ENCODE measurements at places on chromosomes 1 and 21.

DNA sequence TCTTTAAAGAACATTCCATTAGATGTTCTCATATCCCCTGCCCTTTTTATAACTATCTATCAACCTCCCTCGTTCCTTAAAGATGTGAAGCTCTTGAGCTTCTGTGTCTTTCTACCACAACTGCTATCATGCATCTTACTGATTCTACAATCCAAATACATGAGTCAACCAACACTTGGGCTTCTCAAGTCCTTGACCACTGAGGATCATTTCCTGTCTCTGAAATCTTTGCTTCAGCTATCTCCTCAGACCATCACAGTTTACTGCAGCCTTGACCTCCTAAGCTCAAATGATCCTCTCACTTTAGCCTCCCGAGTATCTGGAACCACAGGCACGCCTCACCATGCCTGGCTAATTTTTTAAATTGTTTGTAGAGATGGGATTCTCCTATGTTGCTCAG, 75.2 kb downstream of the FMO4 start:
- DNase-seq, result no peak

- DNase-seq, result no peak
These were observed 98.8 kb upstream of the DUSP10 start for GRCh38 chr1:221840511-221841243.

GRCh38 chr1:165354739-165355138, 1.8 kb downstream of the LMX1A start:
- DNase-seq, result no peak

DNA sequence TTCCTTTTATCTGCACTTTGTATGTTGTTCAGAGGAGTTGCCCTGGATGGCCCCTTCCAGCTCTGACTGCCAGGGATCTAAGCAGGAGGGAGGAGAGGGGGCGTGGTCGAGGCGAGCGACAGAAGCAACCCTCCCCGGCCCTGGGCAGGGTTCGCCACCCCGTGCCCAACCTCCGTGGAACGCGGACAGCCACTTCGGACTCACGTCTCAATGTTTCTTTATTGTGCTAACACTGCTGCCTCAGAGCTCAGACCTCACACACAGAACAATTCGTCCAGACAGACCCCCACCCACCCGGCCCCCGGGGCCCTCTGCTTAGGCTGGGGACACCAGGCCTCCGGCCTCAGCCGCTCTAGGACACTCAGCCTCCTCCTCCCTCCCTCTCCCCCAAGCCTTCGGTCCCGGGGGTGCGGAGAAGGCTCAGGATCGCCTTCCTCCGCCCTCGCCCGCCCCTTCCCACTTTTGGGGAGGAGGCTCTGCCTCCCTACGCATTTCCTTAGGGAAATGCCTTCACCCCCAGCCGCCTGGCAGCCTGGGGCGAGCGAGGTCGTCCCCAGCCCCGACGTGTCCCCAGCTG, 8.3 kb downstream of the VSIG8 start:
- no peak for DNase-seq

DNA sequence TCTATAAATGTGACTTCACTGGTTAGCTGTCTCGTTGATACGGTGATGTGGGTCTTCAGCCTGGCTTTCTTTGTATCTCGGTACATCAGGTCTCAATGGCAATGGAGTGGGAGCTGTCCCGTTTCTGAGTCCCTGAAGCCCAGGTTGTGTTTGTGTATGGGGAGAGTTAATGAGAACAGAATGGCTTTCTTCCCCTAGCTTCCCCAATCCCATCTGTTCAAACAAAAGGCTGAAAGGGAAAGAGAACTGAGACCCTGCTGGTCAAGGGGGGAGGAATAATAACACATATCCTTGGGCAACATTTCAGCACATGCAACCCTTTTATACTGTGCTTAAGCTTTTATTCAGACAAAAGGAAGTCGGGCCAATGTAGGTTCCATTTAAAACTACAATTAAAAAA, 28.4 kb upstream of the CASQ2 start:
- no peak for DNase-seq

DNA sequence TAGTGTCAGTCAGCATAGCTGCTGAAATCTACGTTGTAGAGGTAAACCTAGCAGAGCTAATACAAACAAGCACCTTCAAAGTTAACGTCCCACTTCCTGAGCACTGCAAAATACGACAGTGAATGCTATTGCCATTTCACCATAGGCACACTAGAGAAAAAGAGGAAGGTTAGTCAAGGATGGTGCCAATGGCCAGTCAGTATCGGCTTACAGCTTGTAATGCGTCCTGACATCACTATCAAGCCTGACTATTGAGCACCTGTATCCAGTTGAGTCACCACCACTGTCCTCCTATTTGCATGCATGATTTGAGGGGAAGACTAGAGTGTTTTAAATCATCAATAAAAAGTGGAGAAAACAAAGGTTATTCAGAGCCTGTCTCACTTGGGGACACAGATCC, 34.4 kb downstream of the NUCKS1 start:
- DNase-seq, result no peak

DNA sequence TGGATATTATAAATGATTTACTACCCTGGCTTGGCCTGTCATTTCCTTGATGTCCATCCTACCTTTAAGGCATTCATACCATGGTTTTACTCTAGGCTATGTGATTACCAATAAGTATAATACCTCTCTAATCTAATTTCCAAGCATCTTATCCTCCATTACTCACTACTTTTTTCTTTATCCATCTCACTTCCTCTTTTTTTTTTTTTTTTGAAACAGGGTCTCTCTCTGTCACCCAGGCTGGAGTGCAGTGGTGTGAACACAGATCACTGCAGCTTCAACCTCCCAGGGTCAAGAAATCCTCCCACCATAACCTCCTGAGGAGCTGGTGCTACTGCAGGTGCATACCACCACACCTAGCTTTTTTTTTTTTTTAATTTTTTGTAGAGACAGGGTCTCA, 39.9 kb downstream of the INKA2 start:
- DNase-seq, result no peak

DNA sequence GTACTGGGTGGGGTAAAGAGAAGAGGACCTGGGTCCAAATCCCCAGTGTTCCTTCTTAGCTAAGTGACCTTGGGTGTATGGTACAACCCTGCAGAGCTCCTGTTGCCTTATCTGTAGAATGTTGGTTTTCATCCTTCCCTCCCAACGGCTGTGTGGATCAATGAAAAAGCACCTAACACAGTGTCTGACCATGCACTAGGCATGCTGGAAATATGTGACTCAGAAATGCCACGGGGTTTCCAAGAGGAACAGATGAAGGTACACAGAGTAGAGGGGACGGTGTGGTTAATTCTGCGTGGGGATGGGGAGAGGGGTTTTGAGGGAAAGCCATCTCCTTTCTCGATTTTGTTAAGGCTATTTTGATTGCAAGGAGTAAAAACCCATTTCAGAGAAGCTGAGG, 8.6 kb downstream of the NIPAL3 start:
- DNase-seq, result no peak

DNA sequence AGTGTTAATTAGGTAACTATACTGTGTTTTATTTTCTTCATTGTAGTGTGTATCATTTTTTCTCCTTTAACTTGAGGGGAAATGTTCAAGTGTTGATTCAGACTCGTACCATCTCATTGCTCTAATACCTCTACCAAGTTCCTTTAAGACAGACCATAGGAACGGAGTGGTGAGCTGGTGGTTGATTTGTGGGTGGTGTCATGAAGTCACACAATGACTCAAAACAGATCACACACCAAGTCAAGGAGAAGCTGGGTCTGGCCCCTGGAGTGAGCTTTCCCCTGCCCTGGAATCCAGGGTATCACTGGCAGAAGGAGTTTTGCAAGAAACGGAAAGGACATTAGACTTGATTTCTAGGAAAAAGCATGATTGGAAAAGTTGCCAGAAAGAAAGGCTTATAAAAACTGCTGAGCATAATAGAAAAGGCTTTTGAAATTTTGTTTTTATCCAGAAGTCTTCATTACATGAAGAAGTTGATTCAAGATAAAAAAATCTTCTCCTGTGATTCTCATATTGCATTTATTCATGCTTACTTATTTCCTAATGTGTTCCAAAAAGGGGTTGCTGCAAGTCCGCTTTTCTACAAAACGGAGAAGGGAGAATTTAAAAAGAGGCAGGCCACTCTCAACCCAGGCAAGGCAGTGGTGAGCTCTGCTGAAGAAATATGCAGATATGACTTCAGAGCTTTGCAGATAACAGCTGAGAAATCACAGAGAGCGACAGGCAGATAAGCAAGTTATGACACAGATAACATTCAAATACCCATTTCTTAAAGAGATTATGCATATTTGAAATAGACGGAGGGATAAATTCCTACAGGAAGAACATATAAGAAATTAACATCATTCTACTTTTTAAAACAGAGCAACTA, 79.7 kb downstream of the TBX19 start:
- no peak for DNase-seq

- no peak for DNase-seq
These were observed 1.6 kb upstream of the KDM4A start for GRCh38 chr1:43648221-43648847.

- no peak for DNase-seq
These were observed 7.3 kb downstream of the MYBPH start for GRCh38 chr1:203168256-203168786.

GRCh38 chr1:248841702-248842395, 3.8 kb downstream of the ZNF672 start:
- DNase-seq, result no peak

DNA sequence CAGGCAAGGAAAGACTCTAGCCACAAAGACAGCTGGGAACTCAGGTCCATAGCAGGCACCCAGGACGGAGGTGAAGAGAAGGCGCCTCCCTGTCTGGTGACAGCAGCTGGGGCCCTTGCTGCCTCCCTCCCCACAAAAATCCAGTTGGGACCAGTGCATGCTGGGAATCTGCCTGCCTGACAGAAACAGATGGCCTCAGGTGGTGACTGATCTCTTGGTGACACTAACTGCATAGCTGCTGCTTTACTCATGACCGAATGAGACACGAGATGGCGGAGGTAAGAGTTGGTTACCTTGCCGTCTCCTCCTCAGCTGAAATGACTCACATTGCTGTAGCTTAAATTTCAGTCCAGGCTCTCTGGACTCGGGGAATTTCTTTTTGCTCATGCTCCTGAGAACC, 130.3 kb downstream of the FGGY start:
- no peak for DNase-seq

DNA sequence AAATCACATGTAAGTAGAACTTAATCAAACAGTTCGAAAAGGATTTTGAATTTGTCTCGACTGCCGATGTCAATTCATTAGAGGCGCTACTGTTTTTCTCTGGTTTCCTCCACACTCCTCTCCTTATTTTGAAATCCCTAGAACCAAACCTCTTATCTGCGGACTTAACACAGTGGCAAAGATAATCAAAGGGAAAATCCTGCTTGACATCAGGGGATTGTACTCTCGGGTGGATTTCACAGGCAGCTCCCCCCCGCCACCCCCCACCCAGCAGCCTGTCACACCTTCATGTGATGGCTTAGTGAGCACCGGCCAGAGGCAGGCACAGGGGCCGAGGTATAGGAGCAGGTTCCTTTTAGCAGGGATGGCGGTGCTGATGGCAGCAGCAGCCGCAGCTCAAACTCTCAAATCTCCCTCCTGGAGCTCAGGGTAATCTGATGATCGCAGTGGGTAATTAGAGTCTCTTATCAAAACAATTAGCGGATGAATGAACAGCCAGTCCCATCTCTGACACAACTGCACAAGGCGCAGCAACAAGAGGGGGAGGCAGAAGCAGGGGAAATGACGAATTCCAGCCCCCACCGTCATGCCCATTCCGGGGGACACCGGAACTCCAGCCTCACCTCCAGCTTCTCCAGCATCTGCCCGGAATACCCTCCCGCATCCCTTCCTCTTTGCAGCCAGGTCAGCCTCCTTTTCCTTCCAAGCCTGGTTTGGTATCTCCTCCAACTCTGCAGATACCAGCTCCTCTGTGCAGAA, 80.3 kb downstream of the SSBP3 start:
- DNase-seq, result no peak

DNA sequence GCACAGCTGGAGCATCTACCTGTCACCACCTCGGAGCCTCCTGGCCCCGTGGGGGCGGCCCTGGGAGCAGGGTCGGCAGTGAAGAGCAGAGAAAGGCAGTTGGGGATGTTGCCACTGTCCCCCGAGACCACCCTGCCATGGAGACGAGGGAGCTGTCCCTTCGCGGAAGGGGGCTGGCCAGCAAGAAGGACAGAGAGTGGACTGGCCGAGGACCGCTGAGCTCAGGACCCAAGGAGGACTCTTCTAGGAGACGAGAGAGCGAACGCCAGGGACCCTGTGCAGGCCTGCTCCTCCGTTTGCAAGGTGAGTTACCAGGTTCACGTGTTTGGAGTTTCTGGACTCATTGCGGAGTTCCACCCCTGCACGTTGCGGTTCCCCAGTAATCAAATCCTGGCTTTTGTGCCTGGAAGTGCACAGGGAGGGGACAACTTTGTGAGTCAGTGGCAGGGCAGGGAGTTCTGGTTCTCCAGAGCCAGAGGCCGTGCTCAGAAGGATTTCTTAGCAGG, 5.6 kb upstream of the POFUT2 start:
- DNase-seq, result no peak

- no peak for DNase-seq
These were observed 140.1 kb upstream of the FMN2 start for GRCh38 chr1:239951511-239952140.

- no peak for DNase-seq
These were observed 133.6 kb upstream of the HMCN1 start for GRCh38 chr1:185600641-185601040.

- no peak for DNase-seq
These were observed 136.1 kb downstream of the TNFSF18 start for GRCh38 chr1:172914501-172915144.

- DNase-seq, result no peak
These were observed 29.4 kb downstream of the OLFML2B start for GRCh38 chr1:161994175-161994668.

DNA sequence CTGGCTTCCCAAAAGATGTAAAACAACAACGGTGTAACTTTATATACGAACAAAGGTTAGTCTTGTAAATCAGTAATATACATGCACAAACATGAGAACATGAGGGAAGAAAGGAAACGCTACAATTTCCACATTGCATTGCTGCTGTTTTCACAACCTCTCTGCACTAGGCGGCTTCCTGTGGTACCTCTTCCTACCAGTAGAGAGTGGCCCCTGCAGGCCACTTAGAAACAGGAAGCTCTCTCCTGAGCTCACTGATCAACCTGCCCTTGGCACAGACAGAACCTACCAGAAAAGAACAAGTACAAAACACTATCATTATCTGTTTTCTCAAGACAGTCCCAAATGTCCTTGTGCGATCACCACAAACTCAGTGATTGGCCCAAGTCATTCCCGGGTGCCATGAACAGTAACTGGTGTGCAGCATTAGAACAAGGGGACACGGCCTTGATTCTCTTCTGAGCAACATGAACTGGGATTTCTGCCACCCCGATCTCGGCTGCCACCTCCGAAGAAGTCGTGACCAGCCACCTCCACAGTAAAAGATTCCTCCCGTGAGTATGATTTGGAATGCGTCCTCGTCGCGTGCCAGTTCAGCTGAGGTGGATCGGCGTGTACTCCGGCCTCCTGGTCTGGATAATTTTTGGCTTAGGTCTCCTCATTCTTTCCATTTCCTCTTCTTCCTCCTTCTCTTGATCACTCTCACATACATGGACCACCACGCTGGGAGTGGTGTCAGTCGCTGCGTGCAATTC, 5.7 kb upstream of the KCNE1 start:
- no peak for DNase-seq
